ENCODE measurements at places on chromosomes 16 and 17.

DNA sequence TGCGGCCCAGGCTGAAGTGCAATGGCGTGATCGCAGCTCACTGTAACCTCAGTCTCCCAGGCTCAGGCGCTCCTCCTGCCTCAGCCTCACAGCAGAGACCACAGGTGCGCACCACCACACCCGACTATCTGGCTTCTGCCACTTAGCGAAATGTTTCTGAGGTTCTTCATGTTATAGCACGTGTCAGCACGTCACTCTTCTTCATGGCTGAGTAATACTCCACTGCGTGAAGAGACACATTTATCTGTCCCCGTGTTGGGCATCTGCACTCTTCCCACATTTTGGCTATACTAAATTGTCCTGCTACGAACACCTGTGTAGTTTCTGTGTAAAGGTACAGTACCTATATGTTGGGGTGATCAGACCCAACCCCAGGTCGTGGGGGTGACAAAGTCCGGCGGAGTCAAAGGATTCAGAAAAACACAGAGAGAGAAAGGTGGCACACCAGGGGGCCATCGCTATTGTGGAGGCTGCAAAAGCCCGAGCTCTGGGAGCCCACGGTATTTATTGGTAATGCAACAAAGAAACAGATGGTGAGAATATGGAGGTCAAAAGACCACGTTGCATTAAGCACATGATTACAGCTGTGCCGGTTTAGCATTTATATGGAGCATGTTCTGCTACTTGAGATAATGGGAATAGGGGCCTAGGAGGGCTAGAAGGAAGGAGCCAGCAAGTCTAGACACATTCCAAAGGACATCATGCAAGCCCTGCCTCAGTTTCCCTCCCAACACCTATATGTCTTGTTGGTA lies 851 bp upstream of the DPEP1 start:
- DNase-seq: no peak

GRCh38 chr17:7098802-7099459 lies 15.7 kb downstream of the ASGR2 start:
- DNase-seq: no peak

GRCh38 chr17:38898812-38899348 lies 26.5 kb upstream of the LASP1NB start:
- no peak for DNase-seq

GRCh38 chr16:30368122-30368791 lies 2.0 kb downstream of the TBC1D10B start:
- no peak for DNase-seq

- DNase-seq: no peak
Observed at GRCh38 chr17:64061178-64061898, 40.9 kb upstream of the ICAM2 start.

- no peak for DNase-seq
Observed at GRCh38 chr16:69924777-69925191, 26.4 kb upstream of the CLEC18A start.

All from vagina (tissue), 2 donors.